ENCODE measurements at places on chromosomes 11 and 22.

GRCh38 chr22:11613898-11614755 is 3913.9 kb upstream of the OR11H1 start:
- no peak for DNase-seq

DNA sequence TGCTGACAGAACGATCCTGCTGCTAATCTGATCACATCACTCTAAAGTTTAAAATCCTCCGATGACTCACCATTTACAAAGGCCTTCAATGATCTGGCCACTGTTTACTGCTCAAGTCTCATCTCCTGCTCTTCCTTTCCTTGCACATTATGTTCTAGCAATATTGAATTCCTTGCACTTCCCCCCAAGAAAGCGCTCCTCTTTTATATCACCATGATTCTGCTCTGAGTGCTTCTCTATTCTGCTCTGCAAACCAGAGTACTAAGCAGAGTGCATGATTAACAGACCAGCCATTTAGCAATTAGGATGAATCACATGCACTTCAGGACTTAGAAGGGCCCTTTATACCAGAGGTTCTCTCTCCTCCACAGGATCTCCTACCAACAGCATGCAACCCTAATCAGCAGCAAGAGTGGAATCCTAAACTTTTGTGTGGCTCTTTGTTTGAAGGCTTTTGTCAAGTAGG is 1122.8 kb upstream of the CCDC90B start:
- DNase-seq, result no peak

DNA sequence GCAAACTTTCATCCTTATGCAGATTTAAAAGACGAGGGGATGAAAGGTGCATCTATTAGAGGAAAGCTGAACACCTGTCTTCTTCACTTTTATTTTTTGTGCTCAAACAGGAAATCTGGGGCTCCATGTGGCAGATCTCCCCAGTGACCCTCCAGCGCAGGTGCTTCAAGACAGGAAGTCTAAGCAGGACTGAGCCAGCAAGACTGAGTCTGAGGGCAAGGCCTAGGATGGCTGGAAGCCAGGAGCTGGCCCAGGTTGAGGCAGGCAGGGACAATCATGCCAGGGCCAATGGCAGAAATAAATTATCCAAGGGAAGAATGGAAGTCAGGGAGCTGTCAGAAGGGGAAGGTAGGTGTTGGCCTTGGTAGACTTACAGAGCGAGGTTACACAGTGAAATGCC is 101.1 kb upstream of the SPON1 start:
- DNase-seq, result peak; percentile 86

DNA sequence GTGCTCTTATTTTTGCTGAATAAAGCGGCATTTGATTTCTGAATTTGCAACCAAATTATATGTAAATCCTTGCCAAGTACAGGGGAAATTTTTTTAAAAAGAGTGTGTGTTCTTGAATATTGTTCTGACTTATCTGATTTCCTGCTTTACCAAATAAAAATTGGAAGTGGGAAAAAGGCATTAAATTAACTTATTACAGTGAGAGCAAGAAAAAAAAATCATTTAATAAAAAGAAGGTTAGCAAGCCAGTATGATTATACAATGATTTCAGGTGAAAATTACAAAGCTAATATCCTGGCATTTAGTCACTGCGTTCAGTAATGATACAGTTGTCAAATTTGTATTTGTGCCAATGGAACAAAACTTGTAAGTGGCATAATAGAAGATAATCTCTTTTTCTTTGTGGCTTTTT is 82.1 kb upstream of the PPARA start:
- DNase-seq, result no peak

GRCh38 chr11:76436020-76436419 is 8.8 kb upstream of the EMSY start:
- DNase-seq, result no peak

GRCh38 chr11:28757725-28758515 is 649.7 kb downstream of the METTL15 start:
- no peak for DNase-seq

GRCh38 chr22:28867191-28867590 is 16.2 kb upstream of the ZNRF3 start:
- no peak for DNase-seq

GRCh38 chr11:23112987-23113886 is 253.0 kb upstream of the CCDC179 start:
- DNase-seq, result peak; percentile 59

DNA sequence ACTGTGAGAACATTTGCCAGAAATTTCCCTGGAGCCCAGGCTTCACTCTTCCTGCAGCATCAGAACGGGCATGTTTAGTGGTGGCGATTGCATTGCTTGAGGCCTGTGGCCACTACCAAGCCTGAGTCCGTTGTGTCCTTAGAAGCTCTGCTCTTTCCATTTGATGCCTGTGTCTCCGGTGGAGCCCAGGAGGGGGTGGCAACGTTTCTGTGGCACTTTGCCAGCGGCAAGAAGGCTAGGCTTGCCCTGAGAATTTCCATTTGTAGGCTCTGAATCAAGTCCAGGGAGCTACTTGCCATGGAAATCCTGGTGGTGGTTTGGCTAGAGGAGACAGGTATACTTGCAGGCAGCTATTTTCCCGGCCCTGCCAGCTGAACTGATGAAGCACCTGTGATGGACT is 47.1 kb downstream of the ADAMTS8 start:
- no peak for DNase-seq

- DNase-seq, result no peak
These were observed 44.5 kb upstream of the TEAD1 start for GRCh38 chr11:12629601-12630313.

DNA sequence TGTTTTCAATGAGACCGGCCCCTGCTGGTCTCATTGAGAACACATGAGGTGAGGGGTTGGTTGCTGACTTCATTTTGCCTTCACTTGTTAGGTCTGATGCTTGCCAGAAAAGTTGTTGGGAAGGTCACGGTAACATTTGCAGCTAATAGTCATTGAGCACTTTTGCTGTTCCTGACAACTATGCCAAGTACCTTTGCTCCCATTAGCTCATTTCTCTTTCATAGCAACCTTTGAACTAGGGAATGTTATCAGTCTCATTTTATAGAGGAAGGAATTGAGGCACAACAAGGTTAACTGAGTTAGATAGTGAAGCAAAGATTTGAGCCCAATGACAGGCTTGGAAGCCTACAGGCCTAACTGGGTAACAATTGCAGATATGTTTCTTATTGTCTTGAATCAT is 195.4 kb upstream of the LARGE1 start:
- no peak for DNase-seq

DNA sequence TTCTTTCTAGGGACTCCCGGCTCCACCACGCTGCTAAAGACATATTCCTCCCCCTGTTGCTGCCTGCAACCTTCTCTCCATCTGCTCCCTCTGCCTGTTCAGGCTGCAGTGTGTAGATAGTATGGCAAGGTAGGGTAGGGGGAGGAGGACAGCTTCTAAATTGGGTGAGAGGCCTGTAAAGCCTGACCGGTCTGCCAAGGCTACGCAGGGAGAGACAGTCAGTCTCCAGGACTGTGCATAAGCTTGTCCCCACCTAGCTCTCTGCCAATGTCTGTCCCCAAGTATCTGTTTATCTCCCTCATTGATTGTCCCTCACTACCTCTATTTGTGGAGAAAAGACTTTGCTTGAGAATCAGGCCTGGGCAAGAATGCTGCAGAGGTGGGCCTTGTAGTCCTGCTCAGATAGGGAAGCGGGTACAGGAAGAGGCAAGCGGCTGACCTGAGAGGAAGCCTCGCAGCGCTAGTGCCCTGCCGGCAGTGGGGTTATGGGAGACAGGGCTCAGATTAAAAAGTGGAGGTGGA is 871 bp upstream of the SEZ6L start:
- DNase-seq, result no peak

DNA sequence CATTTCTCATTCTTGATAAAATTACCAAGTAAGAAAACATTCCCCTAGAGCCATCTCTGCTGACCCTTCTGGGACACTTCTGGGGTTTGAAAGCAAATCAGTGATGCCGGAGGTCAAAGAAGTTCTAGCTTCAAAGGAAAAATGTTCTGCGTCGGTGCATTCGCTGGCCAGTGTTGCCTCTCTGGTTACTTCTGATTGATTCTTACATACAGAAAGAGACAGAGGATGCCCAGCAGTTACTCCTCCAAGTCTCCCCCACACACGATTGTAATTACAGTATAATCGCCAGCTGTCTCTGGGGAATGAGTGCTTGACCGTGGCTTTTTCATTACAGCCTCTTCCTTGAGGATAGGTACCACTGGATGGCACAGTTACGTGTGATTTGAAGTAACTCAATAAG is 150.9 kb downstream of the SNX19 start:
- DNase-seq, result no peak

DNA sequence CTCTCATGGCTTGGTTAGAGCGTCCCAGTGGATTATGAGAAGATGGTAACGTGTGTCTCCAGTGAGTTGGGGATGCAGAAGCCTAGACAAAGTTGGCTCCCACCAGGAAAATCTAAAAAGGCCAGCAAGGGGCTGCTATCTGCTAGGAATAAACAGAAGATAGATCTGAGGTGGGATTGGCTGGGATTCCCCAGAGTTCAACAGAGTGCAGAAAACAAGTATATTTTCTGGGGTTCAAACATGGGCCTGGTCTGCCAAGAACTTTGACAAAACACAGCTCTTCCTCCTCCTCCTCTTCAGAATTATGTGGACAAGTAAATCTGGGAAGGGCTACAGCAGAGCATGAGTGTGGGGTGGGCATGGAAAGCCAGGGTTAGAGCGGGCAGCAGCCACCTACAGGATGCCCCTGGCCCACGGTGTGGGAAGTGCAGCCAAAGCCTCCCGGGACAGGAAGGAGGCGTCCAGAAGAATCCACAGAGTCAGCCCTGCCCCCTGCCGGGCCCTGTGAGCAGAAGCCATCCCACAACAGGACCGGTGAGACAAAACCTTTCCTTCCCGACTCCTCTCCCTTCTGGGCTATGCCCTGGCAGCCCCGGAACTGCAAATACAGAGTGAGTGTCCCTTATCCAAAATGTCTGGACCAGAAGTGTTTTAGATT is 67.1 kb downstream of the CD82 start:
- DNase-seq, result no peak

DNA sequence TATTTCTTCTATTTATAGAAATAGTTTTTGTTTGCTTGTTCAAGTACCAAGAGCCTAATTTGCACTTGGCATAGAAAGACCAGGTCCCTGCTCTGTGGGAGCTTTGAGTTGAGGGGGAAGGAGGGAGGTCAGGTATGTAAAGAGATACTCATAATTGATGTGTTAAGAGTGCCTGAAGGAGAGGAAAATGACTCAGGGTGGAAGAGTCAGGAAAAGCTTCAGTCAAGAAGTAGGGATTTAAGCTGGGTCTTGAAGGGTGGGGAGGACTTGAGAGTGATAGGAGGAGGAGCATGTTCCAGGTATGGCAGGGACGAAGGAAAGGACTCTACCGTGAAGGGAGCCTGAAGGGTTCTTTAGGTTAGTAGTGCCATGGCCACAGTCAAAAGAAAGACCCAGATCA is 9.0 kb downstream of the RBX1 start:
- no peak for DNase-seq

- DNase-seq, result no peak
These were observed 14.6 kb upstream of the KRTAP5-6 start for GRCh38 chr11:1682225-1682905.

- no peak for DNase-seq
These were observed 329.5 kb upstream of the KIRREL3 start for GRCh38 chr11:127330044-127330443.

DNA sequence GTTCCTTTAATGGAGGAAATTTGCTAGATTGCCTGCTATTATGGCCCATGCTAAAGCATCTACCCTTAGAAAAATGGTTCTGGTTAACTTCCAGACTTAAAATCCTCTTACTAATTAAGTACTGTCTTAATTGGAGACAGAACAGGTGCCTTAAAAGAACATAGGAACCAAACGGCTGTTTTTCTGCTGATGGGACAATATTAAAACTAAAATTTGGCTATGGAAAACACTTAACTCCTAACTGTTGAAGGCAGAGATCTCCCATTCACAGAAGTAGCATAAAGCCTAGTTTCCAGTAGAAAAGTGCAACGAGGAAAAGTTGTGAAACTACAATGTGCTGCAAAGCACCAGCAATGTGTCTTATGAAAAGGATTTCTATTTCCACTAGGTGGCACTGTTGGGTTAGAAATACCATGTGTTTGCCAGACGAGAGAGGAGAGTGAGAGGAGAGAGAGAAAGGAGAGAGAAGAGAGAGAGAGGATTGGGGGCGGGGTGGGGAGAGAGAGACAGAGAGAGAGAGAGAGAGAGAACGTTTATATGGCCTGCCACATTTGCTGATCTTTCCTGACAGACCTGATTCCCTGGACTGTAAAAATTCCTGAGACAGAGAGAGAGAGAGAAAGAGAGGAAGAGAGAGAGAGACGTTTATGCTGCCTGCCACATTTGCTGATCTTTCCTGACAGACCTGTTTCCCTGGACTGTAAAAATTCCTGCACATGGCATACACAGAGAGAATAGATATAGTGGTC is 51.5 kb downstream of the FAM181B start:
- DNase-seq, result peak; percentile 77

DNA sequence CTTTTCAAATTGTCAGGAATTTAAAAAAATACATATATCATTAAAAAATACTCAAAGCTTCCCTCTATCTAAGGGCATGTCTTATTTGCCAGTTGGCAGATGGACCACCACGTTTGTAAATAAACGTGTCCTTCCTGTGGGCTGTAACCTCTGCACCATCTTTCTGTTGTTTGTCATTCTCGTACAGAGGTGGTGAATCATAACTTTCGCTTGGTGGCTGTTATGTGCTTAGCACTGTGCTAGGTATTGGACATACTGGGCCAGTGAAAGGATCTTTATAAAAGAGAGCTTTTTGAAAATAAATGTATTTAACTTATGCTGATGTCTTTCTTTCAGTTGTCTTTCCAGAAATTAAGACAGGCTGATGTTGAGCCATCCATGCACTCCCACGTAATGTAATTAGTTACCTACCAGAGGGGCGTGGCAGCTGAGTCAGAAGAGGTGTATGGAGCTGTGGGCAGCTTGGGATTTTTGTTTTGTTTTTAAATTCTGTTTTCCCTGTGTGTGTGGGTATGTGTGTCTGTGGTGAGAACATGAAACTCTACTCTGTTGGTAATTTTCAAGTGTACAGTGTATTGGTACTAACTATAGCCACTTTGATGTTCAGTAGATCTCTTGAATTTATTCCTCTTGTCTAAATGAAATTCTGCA is 62.7 kb downstream of the TECTA start:
- DNase-seq, result no peak

- DNase-seq, result peak; percentile 32
These were observed 24.8 kb downstream of the PTPRJ start for GRCh38 chr11:48005136-48005535.

GRCh38 chr11:96072592-96072991 is 148.7 kb upstream of the MTMR2 start:
- DNase-seq, result no peak

- DNase-seq, result no peak
These were observed 11.0 kb downstream of the PTPRJ start for GRCh38 chr11:47991266-47991830.

- no peak for DNase-seq
These were observed 66.2 kb upstream of the CCND1 start for GRCh38 chr11:69574608-69575255.

Data from MM.1S (cell line).